GM13977 (cell line): ENCODE measurements at places on chromosomes 6 and 20.

DNA sequence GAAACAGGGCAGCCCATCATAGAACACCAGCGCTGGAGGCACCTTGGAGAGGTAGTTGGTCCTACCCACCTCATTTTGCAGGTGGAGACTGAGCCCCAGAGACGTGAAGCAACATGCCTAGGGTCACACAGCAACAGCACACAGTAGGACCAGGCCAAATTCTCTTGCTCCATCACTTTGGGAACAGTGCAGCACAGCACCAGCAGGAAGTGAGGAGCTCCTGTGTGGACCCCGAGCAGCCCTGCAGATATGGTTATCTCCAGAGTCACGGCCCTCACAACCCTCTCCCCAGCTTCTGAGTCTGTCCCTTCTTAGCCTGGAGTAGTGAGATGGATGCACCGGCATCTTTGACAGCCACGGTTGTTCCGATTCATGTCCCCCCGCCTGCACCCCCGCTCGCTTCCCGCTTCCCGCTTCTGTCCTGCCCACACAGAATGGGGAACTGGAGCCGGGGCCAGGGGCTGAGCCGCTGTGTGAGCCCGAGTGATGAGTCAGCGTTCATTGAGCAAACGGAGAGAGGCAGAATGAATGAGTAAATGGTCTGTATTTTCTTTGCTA is 72.6 kb upstream of the DUSP22 start:
- no peak for DNase-seq

GRCh38 chr6:169862892-169863525 is 111.6 kb downstream of the ERMARD start:
- DNase-seq = no peak

- DNase-seq = peak; percentile 16
Measured at GRCh38 chr6:125904871-125905270, 51.7 kb upstream of the HINT3 start.

GRCh38 chr20:14830899-14831298 is 493.5 kb upstream of the FLRT3 start:
- no peak for DNase-seq

GRCh38 chr20:328975-329695 is 3.8 kb downstream of the SOX12 start:
- no peak for DNase-seq

DNA sequence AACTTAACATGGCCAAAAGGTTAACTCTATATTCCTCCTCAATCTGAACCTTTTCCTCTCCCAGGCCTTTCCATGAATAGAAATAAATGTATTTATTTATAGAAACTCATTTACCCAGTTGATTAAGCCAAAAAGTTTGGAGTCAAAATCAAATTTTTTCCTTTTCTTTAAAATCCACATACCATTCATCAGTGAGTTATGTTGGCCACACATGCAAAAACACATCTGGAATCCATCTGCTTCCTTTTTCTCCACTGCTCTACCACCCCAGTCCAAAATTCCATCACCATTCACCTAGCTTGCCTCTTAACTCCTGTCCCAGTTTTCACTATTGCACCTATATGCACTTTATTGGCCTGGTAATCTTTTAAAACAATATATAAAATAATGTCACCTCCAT is 62.4 kb upstream of the TMEM200A start:
- no peak for DNase-seq

DNA sequence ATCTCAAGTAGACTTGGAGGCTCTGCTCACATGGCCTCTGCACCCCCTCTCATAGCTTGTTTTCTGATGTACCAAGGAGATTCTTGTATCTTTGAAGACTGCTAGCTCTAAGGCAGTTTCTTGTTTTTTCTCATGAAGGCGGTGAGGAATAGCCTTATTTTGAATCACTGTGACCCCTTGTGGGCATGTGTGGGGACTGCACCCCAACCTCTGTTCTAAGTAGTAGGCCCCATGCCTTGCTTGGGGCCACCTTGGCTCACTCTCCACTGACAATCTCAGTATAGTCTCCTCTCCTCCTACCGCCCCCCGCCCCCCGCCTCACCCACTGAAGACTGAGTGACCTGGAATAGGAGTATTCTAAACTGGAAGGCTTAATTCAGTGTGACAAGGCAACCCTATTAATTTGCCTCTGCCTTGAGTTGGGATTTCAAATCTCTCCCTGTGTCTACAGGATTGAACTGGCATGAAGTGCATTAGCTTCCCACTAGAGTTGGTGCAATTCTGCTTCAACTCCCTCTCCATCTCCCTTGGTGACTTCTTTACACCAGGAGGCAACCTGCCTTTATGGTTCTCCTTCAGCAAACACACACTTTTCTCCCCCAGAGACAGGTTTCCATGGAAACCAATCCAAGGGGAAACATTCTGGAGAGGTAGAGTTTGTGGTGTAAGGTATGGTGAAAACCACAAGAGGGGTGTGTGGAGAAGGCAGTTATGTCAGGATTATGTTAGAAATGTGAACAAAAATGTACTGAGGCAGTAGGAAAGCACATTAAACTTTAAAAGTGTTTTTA is 75.4 kb upstream of the ECI2 start:
- DNase-seq = peak; percentile 53

DNA sequence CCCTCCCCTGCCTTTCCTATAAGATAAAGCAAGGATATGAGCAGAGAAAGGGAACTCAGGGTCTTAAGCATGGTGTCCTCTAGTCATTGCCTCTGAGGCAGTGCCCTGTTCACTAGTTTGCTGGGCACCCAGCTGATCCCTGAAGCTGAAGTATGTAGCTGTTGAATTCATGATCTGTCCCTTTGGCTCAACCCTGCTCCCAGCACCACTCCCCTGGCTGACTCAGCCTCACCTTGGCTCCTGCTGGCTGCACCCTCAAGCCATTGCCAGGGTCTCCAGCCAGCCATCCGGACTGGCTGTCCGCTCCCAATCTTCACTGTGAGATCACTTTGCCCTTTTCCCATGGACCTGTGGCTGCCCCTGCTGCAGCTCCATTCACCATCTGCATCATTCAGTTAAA is 25.9 kb upstream of the UST start:
- DNase-seq = no peak

DNA sequence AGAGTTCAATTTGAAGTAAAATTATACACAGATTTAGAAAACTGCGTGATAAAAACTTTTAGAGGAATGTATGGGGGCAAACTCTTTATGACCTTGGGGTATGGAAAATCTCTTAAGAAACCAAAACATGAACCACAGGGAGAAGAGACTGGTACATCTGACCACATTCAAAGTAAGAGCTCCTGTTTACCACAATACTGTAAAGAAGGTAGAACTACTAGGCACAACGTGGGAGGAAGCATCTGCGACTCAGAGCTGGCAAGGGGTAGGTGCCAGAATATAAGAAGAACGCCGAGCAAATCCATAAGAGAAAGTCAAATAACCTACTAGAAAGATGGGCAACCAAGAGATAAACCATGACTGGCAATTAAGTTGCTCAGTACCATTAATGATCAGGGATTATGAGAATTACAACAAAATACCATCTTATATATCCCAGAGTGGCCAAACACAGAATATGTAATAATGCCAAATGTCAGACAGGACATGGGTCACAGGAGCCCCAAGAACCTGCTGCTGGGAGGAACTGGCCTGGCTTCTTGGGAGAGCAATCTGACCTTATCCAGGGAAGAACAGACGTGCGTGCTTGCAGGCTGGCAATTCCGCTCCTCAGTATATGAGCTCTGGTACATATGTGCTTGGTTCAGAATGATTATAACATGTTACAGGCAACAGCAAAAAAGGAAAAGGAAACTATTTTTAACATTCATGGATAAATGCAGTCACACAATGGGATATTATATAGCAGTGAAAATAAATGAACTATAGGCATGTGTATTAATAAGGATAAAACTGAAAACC is 50.2 kb downstream of the INSM1 start:
- no peak for DNase-seq

GRCh38 chr6:163754866-163755265 is 340.3 kb downstream of the QKI start:
- no peak for DNase-seq

GRCh38 chr6:88730611-88731011 is 232.8 kb downstream of the RNGTT start:
- DNase-seq = no peak

DNA sequence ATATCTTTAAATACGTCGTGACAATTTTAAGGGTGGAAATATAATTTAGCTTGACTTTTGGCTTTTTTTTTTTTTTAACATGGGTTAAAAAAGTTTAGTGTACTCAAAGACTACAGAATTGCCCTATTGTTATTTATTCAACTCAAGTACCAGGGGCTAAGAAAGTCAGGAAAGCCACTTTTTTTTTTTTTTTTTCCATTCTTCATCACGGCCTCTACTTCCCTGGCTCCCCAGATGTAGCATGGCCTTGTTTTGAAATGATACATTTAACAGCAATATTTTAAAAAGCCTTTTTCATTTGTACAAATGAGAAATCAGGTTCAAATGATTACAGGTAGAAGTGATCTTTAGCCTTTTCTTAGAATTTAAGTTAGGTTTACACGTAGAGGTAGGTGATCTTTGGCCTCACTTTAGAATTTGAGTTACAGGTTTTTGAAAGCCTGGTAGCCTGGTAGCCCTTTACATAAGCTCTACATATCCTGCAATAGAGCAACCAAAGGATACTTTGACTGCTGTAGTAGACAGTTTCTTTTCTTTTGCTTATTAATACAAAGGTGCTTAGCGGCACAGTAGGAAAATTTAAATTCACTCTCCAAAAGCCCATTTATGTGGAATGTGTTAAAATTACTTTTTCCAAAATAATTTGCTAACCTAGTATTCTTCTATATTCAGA is 160.5 kb upstream of the MMS22L start:
- DNase-seq = no peak

DNA sequence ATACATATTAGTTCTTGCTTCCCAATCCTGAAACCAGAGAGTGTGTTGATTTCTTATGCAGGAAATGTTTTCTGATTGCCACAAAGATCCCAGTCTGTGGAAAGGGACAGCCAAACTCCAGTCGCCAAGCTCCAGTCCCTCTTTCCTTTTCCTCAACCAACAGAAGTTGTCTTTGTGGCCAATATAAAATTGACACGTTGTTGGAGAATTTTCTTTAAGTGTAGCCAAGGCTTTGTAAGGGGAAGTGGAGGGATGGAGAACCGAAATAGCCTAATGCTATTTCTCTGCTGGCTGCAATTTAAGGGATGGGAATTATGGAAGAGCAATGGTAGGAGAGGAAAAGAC is 5.4 kb downstream of the ADGRB3 start:
- DNase-seq = no peak

- DNase-seq = peak; percentile 56
Measured at GRCh38 chr20:35616465-35617396, 1.1 kb downstream of the SPAG4 start.

GRCh38 chr6:159038914-159039884 is 5.6 kb downstream of the TAGAP start:
- peak; percentile 60 for DNase-seq

DNA sequence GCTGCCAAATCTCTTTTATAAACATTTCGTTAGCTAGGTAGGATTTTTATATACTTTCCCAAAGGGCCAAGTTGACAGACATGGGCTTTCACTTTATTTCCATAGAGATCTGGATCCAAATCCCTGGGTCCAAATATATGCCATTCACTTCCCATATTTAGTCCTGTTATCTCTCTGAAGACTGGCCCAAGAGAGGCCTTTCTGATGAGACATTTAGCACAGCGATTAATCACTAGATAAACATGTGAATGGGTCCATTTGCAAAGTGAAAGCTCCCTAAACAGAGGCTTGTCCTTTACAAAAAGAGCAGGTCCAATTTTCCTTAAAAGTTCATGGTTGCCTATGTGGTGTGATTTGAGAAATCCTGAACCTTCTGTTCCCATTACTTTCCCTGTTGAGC is 132.6 kb downstream of the TRMT11 start:
- no peak for DNase-seq

DNA sequence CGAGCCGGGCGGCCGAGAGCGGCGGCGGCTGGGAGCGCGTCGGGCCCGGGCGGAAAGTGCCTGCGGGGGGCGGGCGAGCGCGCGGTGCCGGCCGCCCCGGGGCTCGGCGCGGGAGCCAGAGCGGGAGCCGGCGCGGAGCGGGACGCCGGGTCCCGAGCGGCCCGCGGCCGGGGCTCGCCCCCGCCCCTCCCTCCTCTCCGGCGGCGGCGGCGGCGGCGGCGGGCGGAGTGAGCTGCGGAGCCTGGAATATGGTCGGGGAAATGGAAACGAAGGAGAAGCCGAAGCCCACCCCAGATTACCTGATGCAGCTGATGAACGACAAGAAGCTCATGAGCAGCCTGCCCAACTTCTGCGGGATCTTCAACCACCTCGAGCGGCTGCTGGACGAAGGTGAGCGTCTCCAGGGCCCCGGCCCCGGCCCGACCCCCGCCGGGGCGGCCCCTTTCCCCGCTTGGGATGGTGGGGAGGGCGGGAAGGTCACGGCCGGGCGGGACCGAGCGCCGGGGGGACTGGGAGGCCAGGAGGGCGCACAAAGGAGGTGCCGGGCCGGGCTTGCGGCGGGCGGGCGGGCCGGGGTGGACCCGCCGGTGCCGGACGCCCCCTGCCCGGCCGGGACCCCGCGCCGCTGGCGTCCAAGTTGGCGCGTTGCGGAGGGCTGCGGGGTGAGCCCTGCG is 565 bp downstream of the QKI start:
- DNase-seq = peak; percentile 65

DNA sequence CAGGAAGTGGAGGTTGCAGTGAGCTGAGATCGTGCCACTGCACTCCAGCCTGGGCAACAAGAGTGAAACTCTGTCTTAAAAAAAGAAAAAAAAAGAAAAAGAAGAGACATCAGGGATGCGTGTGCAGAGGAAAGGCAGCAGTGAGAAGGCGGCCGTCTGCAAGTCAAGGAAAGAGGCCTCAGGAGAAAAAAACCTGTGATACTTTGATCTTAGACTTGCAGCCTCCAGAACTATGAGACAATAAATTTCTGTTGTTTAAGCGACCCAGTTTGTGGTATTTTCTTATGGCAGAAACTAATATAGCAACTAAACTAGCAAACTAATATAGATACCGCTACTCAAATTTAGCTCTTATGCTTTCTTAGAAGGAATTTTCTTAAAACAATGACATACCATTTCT is 36.1 kb downstream of the FGD2 start:
- DNase-seq = no peak

DNA sequence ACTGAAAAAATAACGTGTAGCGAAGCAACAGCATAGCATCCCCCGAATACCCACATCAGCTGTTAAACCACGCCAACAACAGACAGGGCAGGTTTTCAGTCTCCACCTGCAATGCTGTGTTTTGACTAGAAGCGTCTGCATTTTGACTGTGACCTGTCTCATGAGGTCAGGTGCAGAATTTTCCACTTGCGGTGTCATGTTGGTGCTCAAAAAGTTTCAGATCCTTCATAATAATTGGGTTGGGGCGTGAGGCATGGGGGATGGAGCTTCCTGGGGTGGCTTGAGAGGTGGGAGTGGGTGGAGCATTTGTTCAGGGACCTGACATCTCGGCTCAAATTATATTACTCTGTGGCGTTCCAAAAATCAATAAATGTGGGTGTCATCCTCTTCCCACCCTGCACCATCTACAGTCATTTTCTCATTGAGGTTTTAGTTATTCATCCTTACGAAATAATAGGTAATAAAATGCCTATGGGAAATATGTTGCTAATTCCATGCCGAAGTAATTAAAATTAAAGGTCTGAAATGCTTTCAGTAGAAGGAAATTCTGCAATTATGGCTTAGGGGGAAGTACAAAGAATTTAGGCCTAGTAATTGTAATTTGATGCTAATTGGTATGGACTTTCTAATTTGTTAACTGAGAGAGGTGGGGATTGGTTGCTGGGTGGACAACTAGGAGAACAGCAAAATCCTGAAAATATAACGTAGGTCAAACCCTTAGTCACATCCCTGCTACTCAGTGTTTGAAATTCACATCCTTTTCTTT is 81.0 kb downstream of the TIAM2 start:
- no peak for DNase-seq
